Brain (organoid and tissue), 16 donors: ENCODE measurements at places on chromosomes 2 and 18.

DNA sequence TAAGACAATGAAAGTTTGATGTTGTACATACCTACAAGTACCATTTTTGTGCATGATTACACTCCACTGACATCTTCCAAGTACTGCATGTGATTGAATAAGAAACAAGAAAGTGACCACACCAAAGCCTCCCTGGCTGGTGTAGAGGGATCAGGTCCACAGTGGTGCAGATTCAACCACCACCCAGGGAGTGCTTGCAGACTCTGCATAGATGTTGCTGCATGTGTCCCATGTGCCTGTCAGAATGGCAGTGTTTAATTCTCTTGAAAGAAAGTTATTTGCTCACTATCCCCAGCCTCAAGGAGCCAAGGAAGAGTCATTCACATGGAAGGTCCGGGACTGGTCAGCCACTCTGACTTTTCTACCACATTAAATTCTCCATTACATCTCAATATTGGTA is 114.5 kb downstream of the MMADHC start:
- no peak for DNase-seq

- no peak for DNase-seq
These were observed 314.9 kb downstream of the ERBB4 start for GRCh38 chr2:212223696-212224095.

GRCh38 chr2:128320906-128321771 is 2.5 kb upstream of the HS6ST1 start:
- DNase-seq, result no peak

GRCh38 chr2:25204190-25204838 is 35.9 kb upstream of the POMC start:
- peak; percentile 51 for DNase-seq

GRCh38 chr2:20687260-20687832 is 20.4 kb downstream of the GDF7 start:
- no peak for DNase-seq

- DNase-seq, result peak; percentile 7
These were observed 40.7 kb downstream of the POMC start for GRCh38 chr2:25127646-25128045.

GRCh38 chr2:62152000-62152399 is 43.9 kb upstream of the B3GNT2 start:
- DNase-seq, result no peak

DNA sequence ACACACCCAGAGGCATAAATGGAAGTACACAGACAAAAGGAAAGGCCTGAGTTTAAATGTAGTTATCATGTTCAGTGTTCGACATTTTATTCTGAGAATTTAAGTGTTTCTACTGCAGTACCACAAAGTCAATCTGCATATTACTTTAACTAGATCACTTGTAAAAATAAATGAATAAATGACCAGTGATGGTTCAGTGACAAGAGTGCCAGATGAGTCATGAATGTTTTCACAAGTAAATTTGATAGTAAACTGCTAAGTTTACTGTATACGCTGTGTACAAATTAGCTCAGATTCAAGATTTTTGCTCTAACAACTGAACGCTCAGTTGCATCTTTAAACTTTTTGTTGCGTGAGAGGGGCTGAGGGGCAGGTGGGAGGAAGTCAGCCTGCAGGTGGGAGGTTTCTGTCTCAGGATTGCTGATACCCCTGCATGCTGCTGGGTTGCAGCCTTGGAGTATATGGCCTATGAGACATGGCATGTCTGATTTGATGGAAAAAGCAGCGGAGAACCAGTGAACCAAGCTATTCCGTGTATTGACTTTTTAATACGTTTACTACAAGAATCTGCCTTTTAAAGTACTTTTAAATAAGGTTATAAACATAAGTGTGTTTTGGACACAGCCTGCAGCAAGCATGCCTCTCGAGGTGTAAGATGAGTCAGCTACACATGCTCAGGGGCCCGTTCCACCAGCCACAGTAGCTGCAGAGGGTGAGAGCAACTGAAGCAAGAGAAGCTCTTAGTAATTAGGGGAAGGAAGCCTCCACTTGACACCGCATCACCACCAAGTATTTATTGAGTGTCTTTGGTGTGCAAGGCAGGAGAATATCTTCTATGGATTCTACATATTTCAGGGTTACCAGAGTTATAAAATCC is 245.1 kb downstream of the NEDD4L start:
- no peak for DNase-seq

- peak; percentile 13 for DNase-seq
These were observed 608 bp downstream of the CDH7 start for GRCh38 chr18:65751155-65752085.

GRCh38 chr2:54810246-54810645 is 86.8 kb downstream of the EML6 start:
- DNase-seq, result no peak

DNA sequence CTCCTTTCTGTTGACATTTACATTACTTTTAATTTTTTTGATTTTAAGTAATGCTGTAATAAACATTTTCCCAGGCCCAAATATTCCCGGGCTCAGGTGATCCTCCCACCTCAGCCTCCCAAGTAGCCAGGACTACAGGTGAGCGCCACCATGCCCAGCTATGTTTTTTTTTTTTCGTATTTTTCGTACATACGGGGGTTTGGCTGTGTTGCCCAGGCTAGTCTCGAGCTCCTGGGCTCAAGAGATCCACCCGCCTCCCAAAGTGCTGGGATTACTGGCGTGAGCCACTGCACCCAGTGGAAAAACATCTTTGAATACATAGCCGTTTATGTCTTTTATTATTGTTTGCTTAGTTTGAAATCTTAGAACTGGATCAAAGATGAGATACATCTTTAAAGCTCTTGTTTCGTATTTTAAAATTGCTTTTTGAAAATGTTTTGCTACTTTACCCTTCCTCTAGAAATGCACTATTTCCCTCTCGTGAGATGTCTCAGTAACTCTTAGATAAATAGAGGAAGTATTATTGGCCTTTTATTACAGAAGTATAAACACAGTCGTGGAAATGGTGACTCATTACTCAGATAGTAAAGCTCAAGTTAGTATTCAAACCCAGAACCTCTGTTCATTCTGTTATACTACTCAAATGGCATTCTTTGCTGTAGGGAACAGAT is 2.4 kb downstream of the SMCHD1 start:
- DNase-seq, result no peak

GRCh38 chr18:37705016-37705415 is 139.4 kb upstream of the CELF4 start:
- DNase-seq, result no peak

DNA sequence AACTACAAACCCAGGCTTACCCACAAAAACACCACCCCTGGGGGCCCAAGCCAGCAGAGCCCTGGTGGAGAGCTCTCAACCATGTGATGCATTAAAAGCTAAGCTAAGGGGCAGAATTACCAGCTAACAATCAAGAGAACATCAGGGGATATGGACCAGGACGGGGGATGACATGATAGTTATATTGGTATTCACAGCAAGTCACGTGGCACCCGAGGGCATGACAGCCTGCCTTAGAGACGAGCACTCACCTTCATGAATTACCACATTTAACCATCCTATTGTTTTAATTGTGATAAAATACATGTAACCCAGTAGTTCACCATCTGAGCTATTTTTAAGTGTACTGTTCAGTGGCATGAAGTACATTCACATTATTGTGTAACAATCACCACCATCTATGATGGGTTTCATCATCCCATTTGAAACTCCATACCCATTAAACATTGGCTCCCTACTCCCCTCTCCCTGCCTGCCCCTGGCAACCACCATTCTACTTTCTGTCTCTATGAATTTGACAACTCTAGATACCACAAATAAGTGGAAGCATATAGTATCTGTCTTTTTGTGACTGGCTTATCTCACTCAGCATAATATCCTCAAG is 245.6 kb downstream of the ANAPC1 start:
- no peak for DNase-seq

DNA sequence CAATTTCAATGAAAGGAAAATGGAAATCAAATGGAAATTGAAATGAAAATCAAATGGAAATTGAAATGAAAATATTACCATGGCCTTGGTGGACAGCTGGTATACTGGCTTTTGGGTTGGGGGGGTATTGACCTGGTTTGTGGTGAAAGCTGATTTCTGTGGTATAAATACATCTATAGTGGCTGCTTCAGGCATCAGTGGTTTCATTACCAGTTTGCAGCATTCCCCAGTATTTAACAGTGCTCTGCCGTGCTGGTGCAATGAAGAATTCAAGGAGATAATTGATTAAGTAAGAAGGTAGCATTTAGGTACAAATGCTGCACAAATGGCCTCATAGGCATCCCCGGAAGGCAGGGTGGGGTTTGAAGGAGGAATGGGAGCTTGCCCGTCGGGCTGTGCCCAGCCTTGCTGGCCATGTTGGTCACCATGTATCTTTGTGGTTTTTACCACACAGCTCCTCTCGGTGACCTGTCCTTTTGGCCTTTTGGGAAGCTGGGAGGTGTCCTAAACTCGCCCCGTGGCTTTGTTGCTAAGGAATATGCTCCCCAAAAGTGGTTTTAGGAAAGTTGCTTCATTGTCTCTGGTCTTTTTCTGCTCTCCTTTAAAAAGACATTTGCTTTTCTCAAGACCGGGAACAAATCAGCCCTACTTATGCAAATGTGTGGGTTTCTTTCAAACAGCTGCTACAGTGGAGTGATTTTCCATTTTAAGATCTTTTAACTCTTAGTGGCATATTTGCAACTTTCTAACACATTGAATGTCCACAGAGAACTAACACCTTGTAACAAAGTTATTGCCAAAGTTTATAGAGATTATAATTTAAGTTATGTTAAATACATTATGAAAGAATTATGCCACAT is 28.6 kb downstream of the SNTG2 start:
- no peak for DNase-seq

DNA sequence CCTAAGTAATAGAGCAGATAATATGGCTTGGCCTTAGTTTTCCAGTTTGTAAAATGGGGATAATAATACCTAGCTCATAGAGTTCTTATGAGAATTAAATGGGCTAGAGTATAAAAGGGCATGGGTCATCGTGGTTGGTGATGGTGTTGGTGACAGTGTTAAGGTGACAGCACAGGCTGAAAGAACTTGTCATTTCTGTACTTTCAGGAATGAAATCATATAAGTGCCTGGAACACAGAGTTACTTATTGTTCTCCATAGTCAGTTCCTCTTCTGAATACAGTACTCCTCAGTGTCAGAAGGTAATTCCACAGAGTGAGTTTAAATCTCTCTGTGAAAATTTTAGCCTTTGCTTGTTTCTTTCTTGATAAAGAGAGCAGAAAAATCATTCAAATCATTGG is 42.4 kb downstream of the KIF5C start:
- no peak for DNase-seq

DNA sequence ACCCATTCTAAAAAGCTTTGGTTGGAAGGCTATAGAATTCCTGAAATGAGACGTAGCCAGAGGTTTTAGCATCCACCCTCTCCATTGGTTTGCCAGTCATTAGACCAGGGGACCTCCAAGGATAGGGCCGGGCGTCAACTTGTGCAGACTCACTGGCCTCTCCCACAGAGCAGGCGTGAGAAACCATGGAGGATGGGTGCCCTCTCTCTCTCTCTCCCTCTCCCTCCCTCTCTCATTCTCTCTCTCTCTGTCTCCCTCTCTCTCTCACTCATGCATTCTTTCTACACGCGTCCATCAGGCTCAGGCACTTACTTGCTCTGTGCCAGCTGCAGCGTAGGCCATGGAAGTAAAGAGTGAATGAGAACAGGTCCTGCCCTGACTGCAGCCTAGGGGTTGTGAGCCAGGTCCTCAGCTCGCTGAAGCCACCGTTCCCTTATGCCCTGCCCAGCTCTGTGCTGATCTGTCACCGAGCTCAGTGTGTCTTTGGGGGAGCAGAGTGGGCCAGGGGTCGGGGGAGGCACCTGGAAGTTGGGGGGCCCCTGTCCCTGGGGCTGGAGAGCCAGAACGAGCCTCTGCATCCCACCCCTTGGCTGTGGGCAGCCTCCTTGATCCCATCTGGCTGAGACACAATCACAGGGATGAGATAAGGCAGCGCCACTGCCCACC is 304.4 kb upstream of the HS6ST1 start:
- no peak for DNase-seq

DNA sequence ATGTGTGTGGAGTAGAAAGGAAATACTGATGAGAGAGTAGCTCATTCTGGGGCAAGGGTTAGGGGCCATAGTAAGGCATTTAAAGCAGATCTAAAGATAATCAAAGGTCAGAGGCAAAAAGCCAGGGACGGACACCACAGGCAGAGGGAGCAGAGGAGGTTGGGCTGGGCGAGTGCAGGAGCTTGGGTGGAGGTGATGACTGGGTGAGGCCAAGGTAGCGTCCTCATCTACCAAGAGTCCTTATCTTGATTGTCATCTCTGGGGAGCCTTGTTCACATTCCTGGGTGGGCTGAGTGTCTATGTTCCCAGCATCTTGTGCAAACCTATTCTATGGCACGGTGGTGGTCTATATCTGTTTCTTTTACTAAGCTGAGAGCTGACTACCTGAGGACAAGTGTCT is 26.1 kb upstream of the SAG start:
- DNase-seq, result no peak

GRCh38 chr2:132400169-132400900 is 16.3 kb upstream of the GPR39 start:
- no peak for DNase-seq

DNA sequence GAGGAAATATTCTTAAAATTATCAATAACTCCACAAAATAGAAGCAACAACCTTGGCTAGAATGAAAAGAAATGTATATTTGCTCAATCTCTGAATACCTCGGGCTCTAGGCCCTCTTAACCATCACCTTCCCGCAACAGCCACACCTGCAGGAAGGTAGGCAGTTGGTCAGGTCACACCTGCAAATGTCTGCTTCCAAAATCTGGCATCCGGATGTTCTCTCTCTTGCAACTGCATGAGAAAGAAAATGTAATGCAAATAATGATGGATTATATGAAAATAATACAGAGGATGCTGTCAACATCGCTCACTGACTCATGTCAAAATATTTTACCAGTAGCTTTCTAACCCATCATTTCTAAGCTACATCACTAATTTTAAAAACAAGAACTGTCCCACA is 148.3 kb downstream of the SATB2 start:
- no peak for DNase-seq

DNA sequence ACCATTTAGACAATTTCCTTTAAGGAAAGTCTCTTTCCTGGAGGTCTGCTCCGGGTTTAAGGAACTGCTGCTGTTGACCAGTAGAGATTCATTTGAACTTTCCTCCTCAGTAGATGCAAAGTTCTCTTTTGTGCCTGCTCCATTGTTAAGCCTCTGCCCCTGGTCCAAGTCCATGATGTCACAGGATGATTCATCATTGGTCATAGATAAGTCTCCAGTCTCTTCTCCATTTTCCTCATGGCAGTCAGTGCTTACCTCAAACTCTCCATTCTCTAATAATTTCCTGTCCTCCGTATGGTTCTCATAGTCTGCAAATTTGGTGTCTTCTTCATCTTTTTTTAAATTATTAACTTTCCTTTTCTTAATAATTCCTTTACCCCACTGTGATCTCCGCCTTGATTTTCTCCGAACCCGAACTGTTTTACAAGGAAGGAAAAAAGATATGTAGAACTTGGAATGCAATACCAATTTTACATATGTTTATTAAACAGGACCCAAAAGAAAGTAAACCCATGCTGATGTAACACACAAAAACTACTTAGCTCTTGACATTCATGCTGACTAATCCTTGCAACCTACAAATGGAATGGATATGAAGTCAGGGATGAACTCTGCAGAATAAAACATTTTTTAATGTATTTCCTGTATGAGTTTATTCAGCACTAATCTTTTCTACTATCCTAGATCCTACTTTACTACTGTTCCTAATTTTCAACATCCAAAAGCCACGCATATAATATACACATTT is 169.1 kb downstream of the ATAD2B start:
- no peak for DNase-seq
